EL (cell line): ENCODE measurements at places on chromosomes 12 and 14.
A peak's percentile ranks its signal among the peaks of the same experiment; 100 is the strongest.

DNA sequence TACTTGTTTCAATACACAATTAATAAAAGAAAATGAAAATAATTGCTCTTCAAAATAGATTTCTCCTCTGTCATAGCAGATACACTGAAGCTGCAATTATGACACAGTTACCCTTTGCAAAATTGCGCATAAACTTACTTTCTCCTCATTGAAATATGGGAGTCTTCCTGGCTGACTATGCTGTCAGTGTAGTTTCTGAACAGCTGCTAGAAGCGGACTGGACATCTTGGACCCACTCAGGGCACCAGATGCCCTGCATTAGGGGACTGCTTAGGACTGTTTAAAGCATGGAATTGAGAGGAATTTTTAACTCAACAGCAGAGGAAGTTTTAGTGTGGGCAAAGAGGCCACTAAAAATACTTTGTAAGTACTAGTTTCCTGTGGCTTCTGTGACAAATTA, 454.9 kb downstream of the ATP23 start:
- no peak for DNase-seq

DNA sequence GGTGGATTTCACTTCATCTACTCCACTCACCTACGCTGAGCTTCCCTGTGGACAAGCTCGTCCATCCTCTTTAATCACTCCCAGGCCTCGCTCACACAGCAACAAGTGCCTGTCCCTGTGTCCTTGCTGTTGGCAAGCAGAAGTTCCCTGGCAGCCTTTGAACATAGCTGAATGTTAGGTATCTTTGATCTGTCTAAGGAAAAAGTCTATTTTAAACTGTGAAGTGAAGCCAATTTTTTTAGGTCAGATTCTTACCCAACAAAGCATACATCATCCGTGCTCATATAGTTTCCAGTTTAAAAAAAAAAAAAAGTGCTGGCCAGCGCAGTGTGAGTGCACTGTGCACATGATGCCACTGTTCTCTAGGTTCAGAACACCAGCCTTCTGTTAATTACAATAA, 36.3 kb downstream of the PPP2R5C start:
- DNase-seq, result no peak

DNA sequence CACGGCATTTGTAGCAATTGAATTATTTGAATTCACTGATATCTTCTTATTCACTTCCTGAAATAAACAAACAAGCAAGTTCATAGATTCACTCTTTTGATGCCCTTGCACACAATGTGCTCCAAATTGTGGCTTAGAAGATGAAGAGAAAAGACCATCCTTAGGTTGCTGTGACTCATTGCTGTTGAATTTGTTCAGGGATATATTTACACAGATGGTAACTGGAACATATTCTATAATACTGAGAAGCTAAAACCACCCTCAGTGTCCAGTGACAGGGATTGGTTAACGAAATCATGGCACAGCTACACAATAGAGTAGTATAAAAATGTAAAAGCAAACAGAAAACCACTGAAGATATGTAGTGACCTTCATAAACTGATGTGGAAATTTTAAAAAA, 3.1 kb downstream of the PRB4 start:
- no peak for DNase-seq

DNA sequence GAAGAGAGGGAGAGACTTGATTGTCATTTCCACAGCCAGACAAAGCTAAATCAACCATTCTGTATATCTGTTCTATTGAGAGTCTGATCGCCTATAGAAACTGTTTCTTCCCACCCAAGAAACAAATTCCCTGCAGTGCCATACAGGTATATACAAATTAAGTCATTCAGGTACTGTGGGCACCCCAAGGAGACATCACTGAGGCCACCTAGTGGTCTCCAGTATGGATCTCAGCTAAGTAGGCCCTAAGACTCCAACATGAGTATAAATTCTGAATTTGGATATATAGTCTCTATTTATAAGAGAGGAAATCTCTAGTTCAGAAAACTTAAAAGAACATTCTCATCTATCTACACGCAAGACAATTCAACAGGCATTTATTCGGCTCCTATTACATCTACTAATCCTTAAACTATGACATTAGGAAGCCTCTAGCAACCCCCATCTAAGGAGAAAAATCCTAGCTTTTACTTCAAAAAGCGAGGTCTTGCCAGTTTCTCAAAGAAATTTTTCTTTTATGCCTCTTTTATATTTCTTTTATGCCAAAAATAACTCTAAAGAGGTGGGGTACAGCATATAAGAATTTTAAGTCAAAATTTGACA, 62.6 kb downstream of the DCAF5 start:
- DNase-seq, result peak; percentile 43

DNA sequence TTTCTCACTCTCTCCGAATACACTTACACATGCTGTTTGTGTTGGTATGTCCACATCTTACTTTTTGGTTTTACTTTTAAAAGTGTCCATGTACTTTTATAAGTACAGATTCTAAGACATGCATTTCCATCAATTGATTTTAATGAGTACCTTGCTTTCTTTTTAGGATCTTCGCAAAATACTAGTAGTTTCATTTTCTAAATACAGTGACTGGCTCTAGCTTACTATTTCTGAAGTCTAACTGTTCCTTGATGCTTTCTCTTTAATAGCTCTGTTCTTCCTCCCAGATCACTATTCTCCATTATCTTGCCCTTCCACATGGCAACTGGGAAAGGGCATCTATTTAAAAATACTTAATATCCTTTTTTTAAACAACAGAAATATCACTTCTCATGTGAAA, 164.1 kb downstream of the KITLG start:
- no peak for DNase-seq

DNA sequence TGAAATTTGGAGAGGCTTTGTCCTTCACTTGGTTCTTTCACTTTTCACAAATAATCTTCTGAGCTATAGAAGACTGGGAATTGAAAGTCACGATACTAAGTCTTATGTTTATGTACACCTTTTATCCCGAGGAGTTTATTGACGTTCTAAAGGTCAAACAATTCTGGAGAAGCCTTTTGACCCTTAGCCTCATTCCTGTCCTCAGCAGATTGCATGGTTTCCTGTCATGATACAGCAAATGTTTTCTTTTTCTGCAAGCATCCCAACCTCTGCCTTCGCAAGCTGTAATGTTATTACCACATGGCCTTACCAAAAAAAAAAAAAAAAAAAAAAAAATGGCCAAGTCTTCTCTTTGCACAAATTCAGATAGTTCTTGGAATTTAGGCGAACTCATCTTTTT, 411.7 kb upstream of the FLRT2 start:
- DNase-seq, result no peak

DNA sequence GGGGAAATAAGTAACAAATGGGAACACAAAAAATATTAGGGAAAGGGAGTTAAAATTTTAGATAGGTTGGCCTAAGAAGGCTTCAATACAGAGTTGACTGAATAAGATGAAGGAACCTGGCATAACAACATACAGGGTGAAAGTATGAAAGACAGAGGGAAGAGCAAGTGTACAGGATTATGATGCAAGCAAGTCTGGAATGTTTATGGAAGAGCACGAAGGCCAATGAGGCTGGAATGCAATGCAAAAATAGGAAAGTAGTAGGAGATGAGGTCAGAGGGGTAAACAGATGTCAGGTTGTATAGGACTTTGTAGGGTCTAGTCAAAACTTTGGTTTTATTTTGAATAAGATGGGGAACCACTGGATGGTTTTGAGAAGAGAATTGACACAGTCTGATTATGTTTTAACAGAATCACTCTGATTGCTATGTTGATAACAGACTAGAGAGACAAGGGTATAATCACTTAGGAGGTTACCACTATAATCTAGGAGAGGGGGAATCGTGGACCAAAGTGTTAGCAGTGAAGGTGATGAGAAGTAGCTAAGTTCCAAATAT, 96.8 kb downstream of the OSBPL8 start:
- DNase-seq, result peak; percentile 72

- DNase-seq, result peak; percentile 17
Observed at GRCh38 chr12:26940516-26941214, 2.4 kb downstream of the FGFR1OP2 start.

DNA sequence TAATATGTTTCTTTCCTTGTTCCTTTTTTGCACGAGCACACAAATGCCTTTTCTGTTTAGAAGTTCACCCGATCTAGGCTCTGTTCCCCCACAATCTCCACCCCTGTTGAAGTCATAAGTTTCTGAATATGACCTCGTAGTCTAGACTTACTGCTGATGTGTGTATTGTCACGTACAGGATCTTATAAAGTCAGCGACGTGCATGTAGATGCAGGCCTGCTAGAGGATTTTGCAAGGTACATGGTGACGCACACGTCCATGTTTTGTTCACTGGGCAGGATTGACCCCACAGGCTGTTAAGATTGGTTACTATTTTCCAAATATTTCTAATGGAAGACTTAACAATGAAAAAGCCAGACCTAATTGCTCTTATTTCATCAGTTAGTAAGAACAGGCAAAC, 46.2 kb upstream of the CCDC91 start:
- no peak for DNase-seq

DNA sequence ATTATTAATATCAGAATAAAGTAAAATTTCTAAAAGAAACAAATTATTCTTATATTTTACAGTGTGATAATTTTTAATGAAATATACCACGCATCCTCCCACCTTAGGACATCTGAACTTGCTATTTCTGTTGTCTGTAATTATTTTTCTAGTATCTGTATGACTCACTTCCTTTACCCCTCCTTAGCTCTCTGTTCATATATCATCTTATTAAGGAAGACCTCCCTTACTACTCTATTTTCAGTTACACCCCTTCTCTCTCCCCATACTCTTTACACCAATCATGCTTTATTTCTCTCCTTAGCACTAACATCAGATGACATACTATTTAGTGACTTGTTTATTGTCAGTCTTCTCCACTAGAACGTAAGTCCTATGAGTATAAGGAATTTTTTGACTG, 34.2 kb upstream of the C12orf50 start:
- peak; percentile 19 for DNase-seq

DNA sequence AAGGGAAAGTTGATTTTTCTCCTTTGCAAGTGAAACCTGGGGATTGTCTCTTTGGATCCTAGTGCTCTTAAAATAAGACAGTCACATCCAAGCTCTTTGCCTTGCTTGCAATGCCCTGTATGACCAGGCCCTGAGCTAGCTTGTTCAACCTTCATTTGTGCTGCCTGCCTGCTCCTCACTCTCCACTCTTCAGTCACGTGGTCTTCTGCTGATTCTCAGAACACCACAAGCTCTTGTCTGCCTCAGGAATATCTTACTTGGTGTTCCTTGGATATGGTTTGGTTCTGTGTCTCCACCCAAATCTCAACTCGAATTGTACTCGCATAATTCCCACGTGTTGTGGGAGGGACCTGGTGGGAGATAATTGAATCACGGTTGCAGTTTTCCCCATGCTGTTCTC, 318.7 kb downstream of the RMST start:
- DNase-seq, result no peak

GRCh38 chr14:104881369-104881979, 16.4 kb downstream of the CEP170B start:
- DNase-seq, result no peak

DNA sequence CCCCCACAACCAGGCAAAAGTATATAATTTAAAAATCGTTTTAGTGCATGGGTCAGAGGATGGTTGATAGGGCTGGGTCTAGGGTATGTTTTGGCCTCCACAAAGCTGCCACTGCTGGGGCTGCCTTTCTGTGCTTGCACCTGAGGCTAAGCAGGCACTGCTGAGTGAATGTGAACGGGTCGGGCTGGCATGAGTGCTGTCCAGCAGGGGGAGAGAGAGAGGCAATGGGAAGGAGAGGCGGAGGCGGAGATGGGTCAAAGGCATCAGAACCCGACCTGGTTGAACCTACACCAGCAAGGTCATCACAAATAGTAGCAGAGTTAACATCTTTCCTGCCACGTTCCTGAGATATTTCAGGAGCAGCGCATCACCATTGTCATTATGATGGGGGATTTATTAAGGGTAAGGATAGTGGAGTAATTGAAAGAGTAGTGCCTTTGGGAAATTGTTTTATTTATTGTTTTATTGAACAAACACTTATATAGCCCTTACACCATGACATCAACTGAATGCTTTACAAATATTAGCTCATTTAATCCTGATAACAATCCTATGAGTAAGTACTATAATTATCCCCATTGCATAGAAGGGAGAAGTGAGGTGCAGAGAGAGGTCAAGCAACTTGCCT, 5.8 kb upstream of the NRXN3 start:
- peak; percentile 21 for DNase-seq

- no peak for DNase-seq
Observed at GRCh38 chr12:70110085-70110484, 133.1 kb upstream of the CNOT2 start.

GRCh38 chr12:120183211-120183631, 11.3 kb downstream of the GCN1 start:
- no peak for DNase-seq

DNA sequence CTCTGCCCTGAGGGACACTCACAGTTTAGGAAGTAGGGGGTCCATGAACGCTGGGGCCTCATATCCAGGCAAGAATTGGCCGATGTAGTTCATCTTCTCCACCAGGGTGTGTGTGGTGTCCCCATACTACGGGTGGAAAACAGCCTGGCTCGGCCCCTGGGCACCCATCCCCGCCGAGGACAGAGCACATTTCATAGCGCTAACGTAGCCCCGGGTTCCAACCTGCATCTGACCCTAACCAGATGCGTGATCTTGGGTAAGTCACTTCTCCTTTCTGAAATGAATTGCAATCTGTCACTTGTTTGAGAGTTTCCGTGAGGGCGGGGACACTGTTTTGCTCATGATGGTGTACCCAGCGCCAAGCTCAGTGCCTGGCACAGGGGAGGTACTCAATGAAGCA, 9.0 kb downstream of the HPD start:
- DNase-seq, result no peak

DNA sequence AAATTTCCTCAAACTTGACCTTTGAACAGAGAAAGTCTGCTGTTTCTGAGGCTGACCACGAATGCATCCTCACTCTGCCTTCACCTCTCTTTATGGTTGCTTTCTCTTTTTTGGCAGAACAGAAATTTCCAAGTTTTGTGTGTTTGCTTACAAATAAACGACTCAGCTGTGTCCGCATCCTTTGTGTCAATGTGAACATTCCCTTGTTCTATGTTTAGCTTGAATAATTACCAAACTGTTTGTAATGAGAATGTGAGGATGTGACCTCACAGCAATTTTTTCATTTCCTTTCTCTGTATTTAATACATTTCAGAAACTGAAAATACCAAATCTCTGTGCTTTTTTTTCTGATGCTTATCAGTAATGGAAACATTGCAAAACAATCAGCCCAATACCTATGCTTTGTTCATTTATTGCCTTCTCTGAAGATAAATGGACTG, 410.9 kb downstream of the EGLN3 start:
- no peak for DNase-seq

- peak; percentile 70 for DNase-seq
Observed at GRCh38 chr12:6039894-6040601, 84.4 kb downstream of the VWF start.

GRCh38 chr12:9127484-9127883, 11.8 kb upstream of the A2M start:
- DNase-seq, result no peak

- DNase-seq, result no peak
Observed at GRCh38 chr14:61417883-61418455, 96.6 kb downstream of the PRKCH start.

GRCh38 chr12:97982684-97983083, 520.1 kb downstream of the RMST start:
- no peak for DNase-seq

- DNase-seq, result peak; percentile 40
Observed at GRCh38 chr14:23537351-23538049, 14.1 kb downstream of the ZFHX2 start.
